ENCODE measurements at places on chromosomes 4 and X. TPM values are rescaled to one million over a fixed set of nuclear protein-coding genes. Genes with fewer than 3 reads are reported as not detected.

The BST1 gene
- 14.3 TPM for total RNA-seq

The SSX3 gene
- total RNA-seq: not detected

The FMR1NB gene
- not detected for total RNA-seq

The ADGRG4 gene
- total RNA-seq: not detected

The LRCH2 gene
- 1.8 TPM for total RNA-seq

The TCEAL9 gene
- 28.1 TPM for total RNA-seq

The SPP1 gene
- 3.7 TPM for total RNA-seq

The GLOD5 gene
- not detected for total RNA-seq

The USP51 gene
- total RNA-seq: 0.05 TPM

The SRD5A3 gene
- total RNA-seq: 9.7 TPM

The RIPPLY1 gene
- not detected for total RNA-seq

The IL21 gene
- not detected for total RNA-seq

The SLC4A4 gene
- 0.88 TPM for total RNA-seq

The CPLX1 gene
- total RNA-seq: 0.05 TPM

The HS6ST2 gene
- total RNA-seq: 17.4 TPM

The FGF16 gene
- not detected for total RNA-seq

The PROM1 gene
- total RNA-seq: 0.11 TPM

The PCSK1N gene
- total RNA-seq: 2.3 TPM

The GLRA2 gene
- not detected for total RNA-seq

The IL9R gene
- 0.16 TPM for total RNA-seq
